Mucosa of gallbladder (tissue), 1 donor: ENCODE measurements at places on chromosomes 12 and 14.

- DNase-seq = no peak
Observed at GRCh38 chr14:105419195-105420091, at the start of gene MTA1. Gene MTA1 (plus strand): TSS chr14:105419827. CDS start chr14:105420036, 209 bp downstream.

GRCh38 chr12:11731042-11731357 is 81.5 kb downstream of the ETV6 start:
- DNase-seq = no peak

DNA sequence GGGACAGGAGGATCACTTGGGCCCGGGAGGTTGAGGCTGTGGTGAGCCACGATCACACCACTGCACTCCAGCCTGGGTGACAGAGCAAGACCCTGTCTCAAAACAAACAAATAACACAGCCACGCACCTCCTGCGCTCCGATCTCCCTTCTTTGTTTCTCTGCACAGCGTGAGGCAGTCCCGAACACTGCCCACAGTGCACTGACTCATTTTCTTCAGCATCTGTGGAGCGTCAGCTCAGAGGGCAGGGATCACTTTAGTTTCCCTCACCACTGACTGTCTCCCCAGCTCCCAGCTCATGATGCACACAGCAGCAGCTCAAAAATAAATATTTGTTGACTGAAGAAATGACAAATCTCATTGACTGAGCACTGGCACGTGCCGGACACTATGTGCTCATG is 883 bp upstream of the MYL2 start:
- no peak for DNase-seq

GRCh38 chr12:52207895-52208294 is 16.1 kb upstream of the KRT80 start:
- peak; percentile 91 for DNase-seq

GRCh38 chr12:13215056-13215455 is 18.5 kb downstream of the EMP1 start:
- no peak for DNase-seq

DNA sequence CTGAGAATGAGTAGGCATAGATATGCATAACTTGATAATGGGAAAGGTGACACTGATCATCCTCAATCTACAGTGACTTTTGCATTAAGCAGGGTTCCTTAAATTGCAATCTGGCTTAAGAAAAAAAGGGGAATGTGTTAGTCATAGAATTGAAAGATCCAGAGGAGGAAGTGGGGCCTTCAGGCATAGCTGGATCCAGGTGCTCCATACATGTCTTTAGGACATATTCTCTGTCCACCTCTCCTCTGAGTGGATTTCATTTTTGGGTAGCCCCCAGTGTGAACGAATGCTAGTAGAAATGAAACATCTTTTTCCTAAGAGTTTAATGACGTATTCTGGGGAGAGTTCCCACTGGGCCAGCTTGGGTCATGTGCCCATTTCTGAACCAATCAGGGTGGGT is 27.6 kb downstream of the CCDC63 start:
- DNase-seq = no peak

DNA sequence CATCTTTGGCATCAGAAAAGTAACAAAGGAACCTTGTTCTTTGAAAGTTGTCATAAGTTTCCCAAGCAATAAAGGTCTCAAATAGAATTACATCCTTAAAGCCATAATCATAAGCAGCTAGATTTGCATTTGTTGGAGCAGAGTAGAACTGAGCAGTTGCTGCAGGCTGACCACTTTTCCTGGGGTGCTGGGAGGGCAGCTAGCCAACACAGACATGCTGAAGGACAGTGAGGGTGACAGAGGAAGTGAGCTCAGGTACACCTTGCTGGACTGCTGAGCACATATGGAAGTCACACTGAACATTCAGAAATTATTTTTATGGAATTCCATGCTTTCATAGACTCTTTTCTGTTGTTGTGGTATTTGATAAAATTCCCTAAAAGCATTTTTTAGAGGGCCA is 66.2 kb downstream of the MARK3 start:
- DNase-seq = no peak

DNA sequence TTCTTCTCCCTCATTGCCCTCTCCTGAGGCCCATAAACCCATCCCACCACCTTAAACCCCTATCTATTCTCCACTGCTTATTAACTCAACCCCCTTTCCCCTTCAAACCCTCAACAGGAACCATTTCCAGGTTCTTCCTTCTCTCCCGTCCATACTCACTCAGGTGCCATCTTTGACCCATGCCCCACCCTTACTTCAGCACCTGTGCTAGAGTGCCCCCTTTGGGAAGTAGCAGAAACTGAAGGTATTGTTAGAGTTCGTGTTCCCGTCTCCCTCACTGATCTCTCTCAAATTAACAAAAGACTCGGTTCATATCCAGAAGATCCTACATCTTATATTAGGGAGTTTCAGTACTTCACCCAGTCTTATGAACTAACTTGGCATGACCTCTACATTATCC is 86.6 kb downstream of the TMTC3 start:
- DNase-seq = no peak

GRCh38 chr14:91867316-91867988 is at the start of gene TC2N:
Gene TC2N (minus strand): TSS chr14:91867536. CDS start chr14:91813769, 53,767 bp downstream.
- no peak for DNase-seq

- peak; percentile 40 for DNase-seq
Observed at GRCh38 chr12:102948941-102949352, 8.5 kb upstream of the ASCL1 start.
